ENCODE measurements at places on chromosomes 4 and X.

DNA sequence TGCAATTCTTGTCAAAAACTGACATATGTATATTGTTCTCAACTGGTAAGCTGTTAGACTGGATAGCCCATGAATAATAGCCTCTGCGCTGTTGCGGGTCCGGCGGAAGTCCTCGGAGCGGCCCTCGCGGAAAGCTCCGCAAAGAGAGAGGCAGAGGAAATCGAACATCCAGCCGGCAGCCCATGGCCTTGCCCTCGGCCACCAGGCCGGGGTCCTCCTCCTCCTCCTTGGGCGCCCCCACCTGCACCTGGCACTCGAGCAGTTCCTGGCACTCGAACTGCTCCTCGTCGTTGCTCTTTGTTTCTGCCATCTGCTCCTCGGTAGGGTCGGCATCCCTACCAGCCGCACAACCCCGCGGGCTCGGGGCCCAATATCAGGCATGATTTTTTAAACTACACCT is 1176.3 kb downstream of the PCDH18 start:
- DNase-seq: no peak

- DNase-seq: no peak
Observed at GRCh38 chrX:104391906-104392305, 137.2 kb upstream of the ESX1 start.

- DNase-seq: no peak
Observed at GRCh38 chr4:126404549-126404948, 1089.8 kb downstream of the FAT4 start.

GRCh38 chrX:129678614-129679195 is 23.9 kb upstream of the APLN start:
- DNase-seq: no peak

GRCh38 chr4:165343353-165344191 is 16.1 kb downstream of the MSMO1 start:
- DNase-seq: no peak

GRCh38 chrX:108772549-108772948 is 36.2 kb upstream of the IRS4 start:
- no peak for DNase-seq

GRCh38 chr4:114780205-114780604 is 181.6 kb downstream of the UGT8 start:
- DNase-seq: no peak

DNA sequence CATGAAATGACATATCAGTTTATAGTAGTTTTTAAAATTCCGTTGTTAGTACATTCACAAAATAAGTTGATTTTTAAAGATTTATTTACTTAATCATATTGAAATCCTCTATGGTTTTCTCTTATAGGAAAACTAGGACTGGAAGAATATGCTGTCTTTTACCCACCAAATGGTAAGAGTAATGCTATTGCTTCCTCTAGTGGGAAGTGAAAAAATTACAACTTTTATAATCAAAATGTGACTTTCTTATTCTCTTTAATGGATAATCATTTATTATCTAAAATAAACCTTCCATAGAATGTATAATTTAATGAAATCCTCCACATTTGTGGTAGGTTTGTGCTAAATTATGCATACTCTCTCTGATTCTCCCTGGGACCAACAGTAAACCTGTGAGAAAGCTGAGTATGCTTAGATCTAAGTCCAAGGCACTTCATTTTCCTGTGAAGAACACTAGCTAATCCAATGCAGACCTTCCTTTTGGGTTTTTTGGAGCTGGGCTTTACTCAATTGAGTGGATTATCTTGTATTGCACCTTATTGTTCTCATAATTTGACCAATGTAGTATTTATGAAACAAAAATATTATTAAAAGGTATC is 136.2 kb downstream of the TBC1D19 start:
- no peak for DNase-seq

DNA sequence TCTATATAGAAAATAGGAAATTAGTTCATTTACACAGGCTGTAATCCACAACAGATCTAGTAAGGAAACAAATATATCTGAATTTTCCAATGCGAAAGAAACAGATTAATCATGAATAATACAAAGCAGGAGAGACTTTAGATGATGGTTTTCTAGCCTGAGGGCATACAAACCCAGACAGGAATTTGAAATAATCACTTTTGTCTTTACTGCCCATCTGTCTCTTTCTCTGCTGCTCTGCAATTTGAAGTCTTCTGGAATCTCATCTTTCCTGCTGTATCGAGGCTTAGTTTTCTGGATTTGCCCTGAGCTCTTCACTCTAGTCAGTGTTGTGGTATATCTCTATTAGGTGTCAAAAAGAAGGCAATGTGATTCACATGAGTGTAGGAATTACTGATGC is 711.8 kb upstream of the FAM241A start:
- DNase-seq: no peak

DNA sequence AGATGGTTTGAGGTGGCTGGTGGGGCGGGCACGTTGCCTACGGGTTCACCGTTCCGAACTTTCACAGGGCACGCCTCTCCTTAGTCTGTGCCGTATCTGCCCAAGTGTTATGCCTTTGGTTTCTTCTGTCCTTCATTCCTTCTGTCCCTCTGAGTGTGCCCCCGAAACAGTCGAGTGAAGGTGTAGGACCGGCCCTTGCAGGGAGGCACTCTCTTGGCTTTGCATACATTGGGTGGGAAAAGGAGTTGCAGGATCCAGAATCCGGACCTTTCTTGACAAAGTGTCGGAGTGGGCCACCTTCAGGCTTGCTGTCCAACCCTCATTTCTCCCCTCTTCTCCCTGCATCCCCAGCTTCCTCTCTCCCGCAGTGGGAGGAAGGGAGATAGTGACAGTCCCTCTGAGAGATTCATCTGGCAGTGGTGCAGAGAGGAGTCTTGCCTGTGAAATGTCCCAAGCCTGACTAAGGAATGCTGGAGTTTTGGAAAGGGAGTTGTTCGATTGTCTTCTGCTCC is 569 bp downstream of the ARFIP1 start:
- no peak for DNase-seq

DNA sequence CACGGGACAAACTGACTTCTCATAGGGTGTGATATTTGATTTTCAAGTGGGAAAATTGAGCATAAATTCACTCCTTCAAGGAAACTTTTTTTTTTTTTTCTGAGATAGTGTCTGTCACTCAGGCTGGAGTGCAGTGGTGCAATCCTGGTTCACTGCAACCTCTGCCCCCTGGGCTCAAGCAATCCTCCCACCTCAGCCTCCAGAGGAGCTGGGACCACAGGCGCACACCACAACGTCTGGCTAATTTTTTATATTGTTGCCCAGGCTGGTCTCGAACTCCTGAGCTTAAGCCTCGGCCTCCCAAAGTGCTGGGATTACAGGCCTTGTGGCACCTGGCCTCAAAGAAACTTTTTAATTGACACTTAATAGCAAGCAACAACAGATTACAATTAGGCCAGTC is 13.8 kb downstream of the CLDN34 start:
- DNase-seq: no peak

DNA sequence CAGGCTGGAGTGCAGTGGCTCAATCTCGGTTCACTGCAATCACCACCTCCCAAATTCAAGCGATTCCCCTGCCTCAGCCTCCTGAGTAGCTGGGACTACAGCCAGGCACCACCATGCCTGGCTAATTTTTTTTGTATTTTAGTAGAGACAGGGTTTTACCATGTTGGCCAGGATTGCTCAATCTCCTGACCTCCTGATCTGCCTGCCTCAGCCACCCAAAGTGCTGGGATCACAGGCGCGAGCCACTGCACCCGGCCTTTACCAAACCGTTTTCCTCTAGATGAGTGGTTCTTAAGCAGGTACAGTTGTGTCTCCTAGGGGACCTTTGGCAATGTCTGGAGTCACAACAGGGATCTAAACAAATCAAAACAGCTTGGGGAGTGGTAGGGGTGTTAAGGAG is 11.6 kb downstream of the AMELX start:
- DNase-seq: no peak

GRCh38 chr4:66840178-66840577 is 705.1 kb downstream of the CENPC start:
- no peak for DNase-seq

GRCh38 chr4:48518143-48518542 is 28.1 kb downstream of the ZAR1 start:
- no peak for DNase-seq

DNA sequence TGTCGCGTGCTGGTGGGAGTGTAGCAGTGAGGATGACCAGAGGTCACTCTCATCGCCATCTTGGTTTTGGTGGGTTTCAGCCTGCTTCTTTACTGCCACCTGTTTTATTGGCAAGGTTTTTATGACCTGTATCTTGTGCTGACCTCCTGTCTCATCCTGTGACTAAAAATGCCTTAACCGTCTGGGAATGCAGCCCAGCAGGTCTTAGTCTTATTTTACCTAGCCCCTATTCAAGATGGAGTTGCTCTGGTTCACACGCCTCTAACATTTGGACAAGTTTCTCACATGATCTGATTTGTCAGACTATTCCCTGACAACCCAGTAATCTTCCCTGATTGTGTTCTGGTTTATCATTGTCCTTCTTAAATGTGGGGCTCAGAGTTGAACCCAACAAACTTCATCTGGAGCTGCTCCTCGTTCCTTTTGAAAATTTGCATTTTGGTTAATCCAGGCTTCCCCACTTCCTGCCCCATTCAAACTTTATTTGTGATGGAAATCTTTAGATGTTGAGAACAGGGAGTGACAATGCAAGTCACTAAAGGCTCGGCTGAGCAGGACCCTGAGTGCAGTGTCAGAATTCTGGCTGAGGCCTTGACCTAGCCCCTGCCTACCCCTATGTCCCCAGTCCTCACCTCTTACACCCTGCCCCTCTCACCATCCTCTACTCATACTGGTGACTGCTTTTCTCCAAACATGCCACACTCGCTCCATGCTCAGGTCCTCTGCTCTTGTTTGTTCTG is 226.8 kb downstream of the STIM2 start:
- no peak for DNase-seq

- DNase-seq: no peak
Observed at GRCh38 chr4:155444721-155445120, 68.0 kb upstream of the MAP9 start.

DNA sequence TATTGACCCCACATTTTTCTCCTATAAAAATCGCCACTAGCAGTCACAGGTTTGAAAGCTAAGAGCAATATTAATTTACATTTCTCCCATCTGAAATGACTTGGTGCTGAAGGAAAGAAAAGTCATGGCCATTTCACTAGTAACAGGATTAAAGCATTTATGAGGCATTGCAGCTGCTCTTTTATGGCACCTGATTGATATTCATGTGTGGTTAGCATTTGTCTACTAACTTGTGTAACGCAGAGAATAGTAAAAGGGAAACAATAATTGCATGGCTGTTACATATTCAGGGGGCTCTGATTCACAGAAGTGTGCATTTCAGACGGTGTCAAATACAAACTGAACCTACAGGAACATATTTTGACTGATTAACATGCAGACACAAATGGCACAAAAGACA is 5.2 kb downstream of the PCDH19 start:
- no peak for DNase-seq

DNA sequence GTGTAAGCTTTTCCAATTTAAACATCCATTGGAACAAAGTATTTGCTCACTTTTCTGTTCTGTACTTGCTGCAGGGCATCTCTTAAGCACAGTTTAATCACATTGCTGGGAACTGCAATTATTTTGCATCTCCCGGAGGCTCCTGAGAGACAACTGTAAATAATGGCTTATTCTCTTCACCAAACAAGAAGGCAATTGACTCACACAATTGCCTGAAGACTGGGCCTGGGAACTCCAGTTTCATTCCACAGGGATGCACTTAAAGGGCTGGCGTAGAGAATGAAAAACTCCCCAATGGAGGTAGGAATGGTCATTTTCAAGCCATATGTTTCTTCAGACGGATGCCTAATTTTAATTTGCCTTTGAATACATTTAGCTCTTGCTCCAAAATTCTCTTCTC is 29.5 kb downstream of the TFDP3 start:
- DNase-seq: no peak

DNA sequence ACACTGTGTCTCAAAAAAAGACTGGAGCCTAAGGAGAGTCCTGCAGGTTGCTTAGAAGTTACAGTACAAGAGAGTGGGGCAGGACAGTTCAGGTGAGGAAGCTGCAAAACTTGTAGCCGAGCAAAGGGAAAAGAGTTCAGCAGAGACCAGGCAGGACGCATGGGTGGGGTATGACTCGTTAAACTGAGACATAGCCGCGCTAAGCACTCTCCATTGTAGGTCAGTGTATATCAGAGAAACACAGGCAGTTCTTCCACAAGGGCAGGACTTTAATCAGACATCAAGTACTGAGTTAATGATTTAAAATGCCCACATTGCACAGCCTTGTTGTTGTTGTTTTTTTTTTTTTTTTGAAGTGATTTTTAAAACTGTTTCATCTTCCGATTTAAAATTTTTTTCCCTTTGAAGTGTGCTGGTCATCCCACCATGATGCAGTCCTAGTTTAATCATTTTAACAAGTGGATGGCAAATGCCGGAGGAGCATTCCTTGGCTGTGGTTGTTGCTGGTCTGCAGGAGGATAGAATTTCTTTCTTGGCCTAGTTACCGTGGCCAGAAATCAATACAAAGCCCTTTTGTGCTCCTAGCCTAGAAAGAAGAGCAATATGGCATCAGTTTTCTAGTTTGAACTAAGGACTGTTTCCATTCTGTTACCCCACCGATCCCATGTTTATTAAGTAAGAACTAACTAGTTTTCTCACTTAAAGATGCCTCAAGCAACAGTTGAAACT is 10.3 kb downstream of the LAP3 start:
- no peak for DNase-seq

DNA sequence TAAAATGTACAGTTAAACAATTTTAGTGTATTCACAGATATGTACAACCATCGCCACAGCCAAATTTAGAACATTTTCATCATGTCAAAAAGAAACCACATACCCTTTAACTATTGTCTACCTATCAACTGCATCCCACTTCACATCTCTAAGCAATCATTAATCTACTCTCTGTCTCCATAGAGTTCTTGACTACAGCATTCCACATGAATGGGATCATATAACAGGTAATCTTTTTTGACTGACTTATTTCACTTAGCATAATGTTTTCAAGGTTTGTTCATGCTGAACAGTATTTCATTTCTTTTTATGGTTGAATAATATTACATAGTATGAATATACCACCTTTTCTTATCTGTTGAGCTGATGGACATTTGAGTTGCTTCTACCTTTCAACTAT is 281.4 kb upstream of the EDA2R start:
- DNase-seq: no peak

DNA sequence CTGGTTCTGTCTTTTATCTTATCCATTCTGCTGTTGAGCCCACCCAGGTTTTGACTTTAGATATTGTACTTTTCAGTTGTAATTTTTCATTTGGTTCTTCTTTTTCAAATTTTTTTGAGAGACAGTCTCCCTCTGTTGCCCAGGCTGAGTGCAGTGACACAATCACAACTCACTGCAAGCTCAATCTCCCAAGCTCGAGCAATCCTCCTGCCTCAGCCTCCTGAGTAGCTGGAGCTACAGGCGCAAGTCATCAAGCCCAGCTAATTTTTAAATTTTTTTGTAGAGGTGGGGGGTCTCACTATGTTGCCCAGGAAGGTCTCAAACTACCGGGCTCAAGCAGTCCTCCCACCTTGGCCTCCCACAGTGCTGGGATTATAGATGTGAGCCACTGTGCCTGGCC is 25.7 kb downstream of the LETM1 start:
- no peak for DNase-seq

GRCh38 chr4:174583056-174583455 is 60.8 kb upstream of the HPGD start:
- no peak for DNase-seq
